ENCODE measurements at places on chromosomes 3 and 15.

- no peak for DNase-seq
Observed at GRCh38 chr3:181704421-181705085, 7.2 kb upstream of the SOX2 start.

GRCh38 chr3:153621953-153622352, 459.9 kb downstream of the RAP2B start:
- DNase-seq, result no peak

GRCh38 chr15:60605879-60606307, 127.0 kb upstream of the ICE2 start:
- no peak for DNase-seq

GRCh38 chr3:64266065-64266931, 41.0 kb upstream of the PRICKLE2 start:
- DNase-seq, result no peak

GRCh38 chr15:80957556-80957955, 32.1 kb downstream of the MESD start:
- DNase-seq, result no peak

- no peak for DNase-seq
Observed at GRCh38 chr3:127960421-127960965, 45.5 kb downstream of the KBTBD12 start.

GRCh38 chr3:48694610-48695392, 9.1 kb upstream of the NCKIPSD start:
- DNase-seq, result no peak

GRCh38 chr15:65132878-65133547, 595 bp downstream of the PDCD7 start:
- no peak for DNase-seq

DNA sequence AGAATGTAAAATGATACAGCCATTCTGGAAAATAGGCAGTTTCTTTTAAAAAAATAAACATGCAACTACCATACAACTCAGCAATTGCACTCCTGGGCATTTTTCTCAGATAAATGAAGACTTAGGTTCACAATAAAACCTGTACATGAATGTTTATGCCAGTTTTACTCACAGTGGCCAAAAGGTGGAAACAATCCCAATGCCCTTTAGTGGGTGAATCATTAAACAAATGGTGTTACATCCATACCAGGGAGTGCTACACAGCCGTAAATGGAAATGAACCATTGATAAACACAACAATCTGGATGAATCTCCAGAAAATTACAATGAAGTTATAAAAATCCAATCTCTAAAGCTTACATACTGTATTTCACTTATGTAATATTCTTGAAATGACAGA, 140.3 kb downstream of the ADAMTSL3 start:
- no peak for DNase-seq

DNA sequence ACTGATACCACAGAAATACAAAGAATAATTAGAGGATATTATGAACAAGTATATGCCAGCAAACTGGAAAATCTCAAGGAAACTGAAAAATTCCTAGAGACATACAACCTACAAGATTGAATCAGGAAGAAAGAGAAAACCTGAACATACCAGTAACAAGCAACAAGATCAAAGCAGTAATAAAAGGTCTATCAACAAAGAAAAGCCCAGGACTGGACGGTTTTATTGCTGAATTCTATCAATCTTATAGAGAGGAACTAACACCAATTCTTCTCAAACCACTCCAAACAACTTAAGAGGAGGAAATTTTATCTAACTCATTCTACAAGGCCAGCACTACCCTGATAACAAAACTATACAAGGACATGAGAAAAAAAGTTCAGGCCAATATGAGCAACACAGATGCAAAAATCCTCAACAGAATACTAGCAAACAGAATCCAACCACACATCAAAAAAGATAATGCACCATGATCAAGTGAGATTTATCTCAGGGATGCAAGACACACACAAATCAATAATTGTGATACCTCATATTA, 71.1 kb upstream of the IMPG2 start:
- no peak for DNase-seq

DNA sequence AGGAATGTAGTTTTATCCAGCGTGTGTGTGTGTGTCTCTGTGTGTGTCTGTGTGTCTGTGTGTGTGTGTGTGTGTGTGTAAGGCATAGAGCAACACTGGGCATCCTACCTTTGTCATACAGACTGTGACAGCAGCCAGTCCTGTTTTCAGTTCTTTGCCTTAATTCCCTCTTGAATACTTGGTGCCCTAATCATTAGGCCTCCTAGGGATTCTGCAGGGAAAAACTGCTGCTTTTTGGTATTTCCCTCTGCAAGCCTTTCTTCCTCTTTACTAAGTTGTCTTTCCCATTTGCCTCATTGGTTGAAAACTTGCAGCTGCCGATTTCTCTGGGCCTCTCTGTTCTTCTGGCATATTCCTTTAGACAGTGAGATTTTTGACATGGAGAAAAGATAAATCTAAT, 9.2 kb downstream of the SLC25A36 start:
- DNase-seq, result no peak

GRCh38 chr3:194714564-194714963, 28.9 kb downstream of the FAM43A start:
- DNase-seq, result no peak

- no peak for DNase-seq
Observed at GRCh38 chr3:23738944-23739343, 66.8 kb upstream of the UBE2E1 start.

- no peak for DNase-seq
Observed at GRCh38 chr3:14834807-14835466, 16.2 kb downstream of the FGD5 start.

DNA sequence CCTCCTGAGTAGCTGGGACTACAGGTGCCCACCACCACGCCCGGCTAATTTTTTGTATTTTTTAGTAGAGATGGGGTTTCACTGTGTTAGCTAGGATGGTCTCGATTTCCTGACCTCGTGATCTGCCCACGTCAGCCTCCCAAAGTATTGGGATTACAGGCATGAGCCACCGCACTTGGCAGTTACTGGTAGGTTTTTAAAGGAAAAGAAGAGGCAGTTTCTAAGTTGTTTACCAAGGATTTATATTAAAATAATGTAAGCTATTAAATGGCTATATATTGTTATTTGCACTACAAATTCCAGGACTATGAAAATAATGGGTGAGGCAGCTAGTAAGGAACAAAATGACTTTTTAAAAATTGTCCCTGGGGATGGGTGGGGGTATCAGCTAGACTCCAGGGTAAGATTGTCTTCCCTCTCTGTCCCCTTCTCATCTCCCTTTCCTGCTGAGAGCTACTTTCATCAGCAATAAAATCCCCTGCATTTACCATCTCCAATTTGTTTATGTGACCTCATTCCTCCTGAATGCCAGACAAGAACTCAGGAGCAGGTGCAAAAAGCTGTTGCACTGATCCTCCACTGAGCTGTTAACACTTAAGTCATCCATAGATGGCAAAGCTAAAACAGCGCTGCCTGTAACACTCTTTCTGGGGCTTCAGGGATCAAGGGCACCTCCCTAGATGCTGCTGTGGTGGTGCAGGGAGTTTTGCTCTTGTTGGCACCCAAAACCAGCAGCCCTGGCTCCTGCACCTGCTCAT, 165.2 kb downstream of the ZPLD1 start:
- DNase-seq, result no peak

DNA sequence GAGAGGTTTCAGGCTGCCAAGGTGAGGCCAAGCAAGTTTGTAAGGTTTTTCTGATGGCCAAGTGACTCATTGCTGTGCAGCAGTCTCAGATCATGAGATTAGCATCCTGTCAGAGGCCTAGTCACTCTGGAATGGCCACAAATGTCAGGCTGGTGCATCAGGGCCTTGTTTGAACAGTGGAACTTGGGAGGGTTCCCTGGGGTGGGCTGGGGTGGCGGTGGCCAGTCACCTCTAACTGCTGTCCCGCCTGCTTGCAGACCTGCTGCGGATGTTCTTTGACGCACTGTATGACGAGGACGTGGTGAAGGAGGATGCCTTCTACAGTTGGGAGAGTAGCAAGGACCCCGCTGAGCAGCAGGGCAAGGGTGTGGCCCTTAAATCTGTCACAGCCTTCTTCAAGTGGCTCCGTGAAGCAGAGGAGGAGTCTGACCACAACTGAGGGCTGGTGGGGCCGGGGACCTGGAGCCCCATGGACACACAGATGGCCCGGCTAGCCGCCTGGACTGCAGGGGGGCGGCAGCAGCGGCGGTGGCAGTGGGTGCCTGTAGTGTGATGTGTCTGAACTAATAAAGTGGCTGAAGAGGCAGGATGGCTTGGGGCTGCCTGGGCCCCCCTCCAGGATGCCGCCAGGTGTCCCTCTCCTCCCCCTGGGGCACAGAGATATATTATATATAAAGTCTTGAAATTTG, 2.8 kb upstream of the FAM131A start:
- no peak for DNase-seq

- no peak for DNase-seq
Observed at GRCh38 chr3:52494445-52494844, 693 bp upstream of the STAB1 start.

- no peak for DNase-seq
Observed at GRCh38 chr3:172057059-172057458, 17.7 kb downstream of the FNDC3B start.

- DNase-seq, result no peak
Observed at GRCh38 chr3:120682095-120682681, at the start of gene HGD. Gene HGD, minus strand, starts transcription at chr3:120682239. Its CDS starts 128 bp downstream, at chr3:120682111.

- DNase-seq, result no peak
Observed at GRCh38 chr3:58899159-58899952, 150.5 kb downstream of the CFAP20DC start.

- no peak for DNase-seq
Observed at GRCh38 chr15:29570948-29571791, 251.1 kb downstream of the TJP1 start.

DNA sequence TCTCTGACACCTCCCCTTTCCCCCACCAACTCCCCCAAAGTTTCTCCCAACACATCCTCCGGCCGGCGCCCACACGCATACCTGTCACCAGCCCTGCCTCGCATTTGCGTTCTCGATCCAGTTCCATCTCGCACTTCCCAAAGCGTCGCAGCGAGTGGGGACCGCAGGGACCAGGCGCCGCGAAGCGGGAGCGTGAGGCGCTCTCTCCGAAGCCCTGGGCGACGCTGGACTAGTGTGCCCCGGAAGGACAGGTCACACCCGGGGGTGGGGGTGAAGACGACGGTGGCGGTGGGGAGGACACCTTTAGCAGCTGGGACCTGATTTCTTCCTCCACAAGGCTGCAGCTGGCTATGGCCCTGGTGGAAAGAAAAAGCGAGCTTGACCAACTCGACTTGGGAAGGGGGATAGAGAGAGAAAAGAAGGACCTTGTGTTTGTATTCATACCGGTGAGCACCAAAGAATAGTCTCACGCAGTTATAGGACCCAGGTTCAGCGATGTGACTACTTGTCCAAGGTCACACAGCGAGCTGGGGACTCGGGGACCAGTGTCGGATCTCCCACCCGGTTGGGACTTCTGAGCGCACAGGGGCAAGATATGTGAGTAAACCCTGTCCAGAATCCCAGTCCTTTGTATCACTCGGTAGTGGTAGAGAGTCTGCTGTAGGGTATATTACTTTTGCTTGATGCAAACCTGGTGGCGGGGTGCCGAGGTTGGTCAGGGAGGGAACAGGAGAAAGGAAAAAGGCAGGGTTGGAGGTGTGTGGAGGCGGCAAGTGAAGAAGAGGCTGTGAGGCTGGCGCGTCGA, 607 bp upstream of the GHSR start:
- DNase-seq, result no peak

DNA sequence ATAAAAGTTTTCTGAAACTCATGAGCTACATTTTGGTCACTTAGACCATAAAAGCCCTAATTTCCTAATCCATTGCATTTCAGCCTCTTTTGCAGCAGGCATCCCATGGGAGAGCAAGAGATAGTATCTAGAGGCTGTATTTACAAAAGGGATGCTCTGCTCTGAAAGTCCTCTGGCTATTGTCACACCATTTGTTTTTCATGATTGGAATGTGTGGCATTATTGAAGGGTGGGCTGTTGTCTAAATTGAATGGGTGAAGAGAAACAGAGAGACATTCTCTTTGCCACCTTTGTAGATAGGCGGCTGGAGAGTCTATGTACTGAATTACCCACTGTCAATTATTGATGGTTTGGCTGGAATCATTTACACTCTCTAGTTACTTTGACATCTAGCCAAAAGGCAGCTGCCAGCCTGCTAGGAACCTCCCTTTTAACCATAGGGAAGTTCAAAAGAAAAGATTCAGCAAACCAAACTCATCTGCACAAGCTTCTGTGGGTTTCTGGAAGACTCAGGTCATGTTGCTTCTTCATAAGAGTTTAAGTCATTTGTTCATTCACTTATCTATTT, 89.8 kb upstream of the RARB start:
- no peak for DNase-seq

GRCh38 chr3:176055836-176056235, 1141.4 kb downstream of the TBL1XR1 start:
- no peak for DNase-seq

DNA sequence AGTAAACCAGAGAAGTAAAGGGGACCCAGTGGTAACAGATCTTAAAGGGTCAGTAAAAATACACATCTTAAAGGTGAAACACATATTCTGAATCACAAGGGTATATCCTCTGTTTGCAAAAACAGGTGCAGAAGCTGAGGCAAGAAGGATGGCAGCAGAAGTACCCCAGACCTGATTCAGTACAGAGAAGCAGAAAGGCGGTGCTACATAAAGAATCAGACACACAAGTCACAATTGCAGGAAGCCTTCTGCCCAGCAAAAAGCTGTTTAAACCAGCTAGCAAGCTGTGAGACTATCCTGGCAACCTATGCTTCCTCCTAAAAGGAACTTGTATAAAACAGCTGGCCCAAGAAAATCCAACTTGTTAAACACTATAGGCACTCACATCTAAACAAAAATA, 49.4 kb downstream of the ZNF280D start:
- no peak for DNase-seq

GRCh38 chr3:48042071-48042760, 26.0 kb upstream of the MAP4 start:
- no peak for DNase-seq

DNA sequence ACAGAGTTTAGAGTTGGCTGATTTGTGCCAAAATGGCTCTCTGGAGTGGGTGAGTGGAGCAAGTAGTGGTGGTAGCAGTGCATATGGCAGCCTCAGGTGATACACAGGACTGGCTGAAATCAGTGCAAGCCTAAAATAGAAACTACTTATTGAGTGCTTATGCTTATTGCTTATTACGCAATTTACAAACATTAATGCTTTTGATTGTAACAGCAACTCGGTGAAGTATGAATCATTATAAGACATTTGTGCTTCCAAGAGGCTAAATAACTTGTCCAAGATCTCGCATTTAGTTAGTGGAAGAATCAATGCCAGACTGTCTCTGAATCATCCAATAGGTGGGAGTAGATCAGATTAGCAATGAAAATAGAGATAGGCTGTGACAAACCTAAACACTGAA, 353.8 kb downstream of the NAALADL2 start:
- no peak for DNase-seq

- DNase-seq, result no peak
Observed at GRCh38 chr3:50264383-50264963, 4.5 kb upstream of the SEMA3B start.

DNA sequence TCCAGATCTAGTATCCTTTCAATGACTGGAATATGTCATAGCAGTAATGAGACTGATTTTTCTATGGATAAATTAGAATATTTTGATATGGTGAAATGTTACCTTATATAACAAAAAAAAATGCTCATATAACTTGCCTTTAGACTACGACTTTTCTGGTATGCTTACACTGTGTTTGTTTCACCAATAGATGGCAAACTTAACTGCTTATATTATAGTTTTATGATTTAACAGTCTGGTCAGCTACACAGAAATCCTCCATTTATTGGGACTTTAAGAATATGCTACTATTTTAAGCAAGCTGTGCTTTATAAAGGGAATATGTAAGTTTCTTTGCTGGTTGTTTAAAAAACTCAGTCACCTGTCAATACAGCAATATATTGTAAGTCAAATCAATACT, 205.6 kb downstream of the VGLL3 start:
- no peak for DNase-seq

All from stimulated activated CD8-positive, alpha-beta memory T cell treated with anti-CD3 and anti-CD28 coated beads, Interleukin-4, amount 100 ng/mL, for 1 hour (primary cell).